Activated naive CD8-positive, alpha-beta T cell treated with anti-CD3 and anti-CD28 coated beads, Interleukin-2, amount 10 ng/mL, durations not matched to agents 7 days and 5 days (primary cell): ENCODE measurements at places on chromosomes 7 and 10. TPM values are rescaled to one million over a fixed set of nuclear protein-coding genes. Genes with fewer than 3 reads are reported as not detected.

DNA sequence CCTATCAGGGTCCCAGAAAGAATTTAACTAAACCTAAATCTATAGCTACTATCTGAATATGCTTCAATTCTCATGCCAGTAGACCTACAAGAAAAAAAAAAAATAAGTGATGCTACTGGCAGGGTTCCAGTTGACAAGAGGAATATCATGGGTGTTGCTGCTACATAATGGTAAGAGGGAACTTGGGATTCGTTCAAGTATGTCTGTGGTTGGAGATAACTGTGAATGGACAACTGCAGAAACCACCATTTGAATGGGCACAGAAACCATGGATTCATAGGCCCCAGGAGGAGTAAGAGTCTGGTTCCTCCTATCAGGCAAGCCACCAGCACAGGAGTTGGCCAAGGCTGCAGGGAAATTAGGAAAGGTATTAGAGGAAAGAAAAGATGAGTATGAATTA, 287.6 kb upstream of the HGF start:
- H3K4me3 ChIP-seq: no peak overlapping the region
- H3K27ac ChIP-seq: no peak overlapping the region
- DNase-seq: no peak
- no peaks in the 10 kb centered on the region for H3K36me3 ChIP-seq
- H3K4me1 ChIP-seq: no peaks in the 10 kb centered on the region

ASZ1 gene
- total RNA-seq: not detected

DNA sequence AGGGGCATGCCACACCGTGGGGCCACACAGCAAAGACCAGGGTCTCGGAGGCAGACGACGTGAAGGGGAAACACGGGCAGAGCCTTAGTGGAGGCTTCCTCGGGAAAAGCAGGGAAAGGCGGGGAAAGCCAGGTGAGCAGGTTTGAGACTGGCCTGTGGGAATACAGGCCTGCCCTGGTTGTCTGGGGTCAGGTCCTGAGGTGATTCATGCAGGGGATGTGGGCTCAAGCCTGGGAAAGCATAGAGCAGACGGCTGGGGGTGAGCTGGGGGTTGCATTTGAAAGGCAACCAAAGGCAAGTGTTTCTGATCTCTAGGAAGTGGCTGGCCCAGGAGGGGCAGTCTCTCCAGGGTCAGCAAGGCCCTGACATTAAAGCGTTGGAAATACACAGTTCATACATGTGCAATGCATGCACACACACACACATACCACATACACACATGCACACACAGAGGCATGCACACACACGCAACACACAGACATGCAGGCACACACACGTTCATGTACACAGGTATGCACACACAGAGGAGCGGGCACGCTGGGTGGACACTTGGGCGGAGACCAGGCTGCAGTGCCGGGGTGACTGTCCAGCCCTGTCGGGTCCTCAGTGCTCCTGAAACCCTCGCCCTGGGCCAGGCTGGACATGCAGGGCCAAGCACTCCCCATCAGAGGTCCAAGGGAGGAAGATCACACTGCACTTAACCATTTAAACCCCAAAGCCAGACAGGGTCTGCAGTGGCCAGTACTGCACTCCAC, 51.8 kb downstream of the DPYSL4 start:
- no peak overlapping the region for H3K4me3 ChIP-seq
- no peaks in the 10 kb centered on the region for H3K27me3 ChIP-seq
- no peaks in the 10 kb centered on the region for H3K4me1 ChIP-seq
- H3K27ac ChIP-seq: no peak overlapping the region
- no peaks in the 10 kb centered on the region for H3K36me3 ChIP-seq

DNA sequence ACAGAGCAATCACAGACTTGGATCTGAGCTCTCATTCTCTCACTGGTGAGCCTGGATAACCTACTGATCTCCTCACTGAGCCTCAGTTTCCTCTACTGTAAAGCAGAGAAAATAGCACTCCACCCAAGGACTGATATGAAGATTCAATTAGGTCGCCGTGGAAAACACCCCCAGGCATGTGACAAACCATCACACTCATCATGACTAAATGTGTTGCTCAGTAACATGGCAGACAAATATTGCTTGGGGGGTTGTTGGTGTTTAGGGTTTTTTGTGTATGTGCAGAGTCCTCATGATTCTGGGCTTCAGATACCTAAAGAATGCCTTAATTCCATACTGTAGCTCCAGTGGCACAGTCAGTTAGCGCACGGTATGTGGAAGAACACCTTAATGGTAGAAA, 122.1 kb upstream of the TCF7L2 start:
- no peak overlapping the region for H3K27ac ChIP-seq
- no peaks in the 10 kb centered on the region for H3K36me3 ChIP-seq
- H3K27me3 ChIP-seq: no peaks in the 10 kb centered on the region
- DNase-seq: no peak
- H3K4me3 ChIP-seq: no peak overlapping the region

DNA sequence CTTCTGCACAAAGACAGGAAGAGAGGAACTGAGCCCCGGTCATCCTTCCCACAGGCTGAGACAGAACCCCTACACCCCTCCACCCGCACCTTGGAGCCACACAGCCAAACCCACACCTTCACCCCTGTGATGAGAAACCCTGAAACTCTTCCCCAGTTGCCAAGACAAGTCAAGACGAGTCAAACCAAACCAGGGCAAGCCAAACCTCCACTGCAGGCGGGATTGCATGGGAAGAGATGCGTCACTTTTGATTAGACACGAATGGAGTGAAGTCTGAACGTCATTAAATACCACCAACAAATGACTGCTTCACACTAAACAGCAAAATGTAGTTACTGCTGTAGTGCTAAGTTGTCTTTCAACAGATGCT, 73.8 kb downstream of the PRPF18 start:
- DNase-seq: no peak
- peaks cover 14% of the 10 kb centered on the region for H3K4me1 ChIP-seq
- no peaks in the 10 kb centered on the region for H3K36me3 ChIP-seq
- no peak overlapping the region for H3K4me3 ChIP-seq

GRCh38 chr10:56561336-56561735, 200.3 kb upstream of the ZWINT start:
- DNase-seq: no peak
- H3K4me3 ChIP-seq: no peak overlapping the region
- no peaks in the 10 kb centered on the region for H3K4me1 ChIP-seq
- H3K27ac ChIP-seq: no peak overlapping the region
- no peaks in the 10 kb centered on the region for H3K27me3 ChIP-seq
- no peaks in the 10 kb centered on the region for H3K36me3 ChIP-seq

DNA sequence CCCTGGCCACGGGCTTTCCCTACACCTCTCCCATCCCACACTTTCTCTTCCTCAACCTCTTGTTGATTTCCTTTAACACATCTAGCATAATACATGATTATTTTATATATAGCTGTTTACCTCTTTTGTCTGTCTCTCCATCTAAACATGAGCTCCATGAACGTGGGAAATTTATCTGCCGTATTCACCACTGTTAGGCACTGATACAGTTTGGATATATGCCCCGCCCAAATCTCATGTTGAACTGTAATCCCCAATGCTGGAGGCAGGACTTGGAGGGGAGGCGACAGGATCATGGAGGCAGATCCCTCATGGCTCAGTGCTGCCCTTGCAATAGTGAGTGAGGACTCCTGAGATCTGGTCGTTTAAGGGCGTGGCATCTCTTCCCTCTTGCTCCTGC, 5.7 kb downstream of the CYTH3 start:
- H3K27ac ChIP-seq: no peak overlapping the region
- DNase-seq: no peak
- peaks cover 16% of the 10 kb centered on the region for H3K4me1 ChIP-seq
- no peaks in the 10 kb centered on the region for H3K36me3 ChIP-seq

DNA sequence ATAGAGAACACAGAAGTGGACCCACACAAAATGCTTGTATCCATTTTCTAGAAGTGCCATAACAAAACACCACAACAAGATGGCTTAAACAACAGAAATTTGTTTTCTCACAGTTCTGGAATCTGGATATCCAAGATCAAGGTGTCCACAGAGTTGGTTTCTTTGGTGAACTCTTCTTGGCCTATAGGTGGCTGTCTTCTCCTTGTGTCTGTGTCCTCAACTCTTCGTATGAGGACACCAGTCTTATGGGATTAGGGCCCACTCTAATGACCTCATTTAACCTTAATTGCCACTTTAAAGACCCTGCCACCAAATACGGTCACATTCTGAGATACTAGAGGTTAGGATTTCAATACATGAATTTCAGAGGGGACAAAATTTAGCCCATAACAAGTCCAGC, 30.8 kb upstream of the C10orf71 start:
- peaks cover 14% of the 10 kb centered on the region for H3K4me1 ChIP-seq
- H3K4me3 ChIP-seq: no peak overlapping the region
- H3K36me3 ChIP-seq: peaks cover 9% of the 10 kb centered on the region

DNA sequence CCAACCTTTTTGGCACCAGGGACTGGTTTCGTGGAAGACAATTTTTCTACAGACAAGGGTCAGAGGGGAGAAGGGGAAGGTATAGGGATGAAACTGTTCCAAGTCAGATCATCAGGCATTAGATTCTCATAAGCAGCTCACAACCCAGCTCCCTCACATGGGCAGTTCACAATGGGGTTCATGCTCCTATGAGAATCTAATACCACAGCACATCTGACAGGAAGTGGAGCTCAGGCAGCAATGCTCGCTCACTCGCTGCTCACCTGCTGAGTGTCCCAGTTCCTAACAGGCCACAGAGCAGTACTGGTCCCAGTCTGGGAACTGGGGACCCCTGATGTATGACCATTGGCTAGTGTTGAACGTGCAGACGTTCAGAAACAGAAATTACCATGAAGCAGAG, 63.7 kb downstream of the ATE1 start:
- peaks cover 2% of the 10 kb centered on the region for H3K4me1 ChIP-seq
- H3K36me3 ChIP-seq: peaks cover 20% of the 10 kb centered on the region
- H3K27ac ChIP-seq: no peak overlapping the region
- H3K27me3 ChIP-seq: no peaks in the 10 kb centered on the region

GRCh38 chr10:68496072-68496471, 24.3 kb upstream of the DNA2 start:
- no peak overlapping the region for H3K27ac ChIP-seq
- H3K4me3 ChIP-seq: no peak overlapping the region
- H3K36me3 ChIP-seq: peaks cover 12% of the 10 kb centered on the region
- H3K27me3 ChIP-seq: no peaks in the 10 kb centered on the region
- no peaks in the 10 kb centered on the region for H3K4me1 ChIP-seq

DNA sequence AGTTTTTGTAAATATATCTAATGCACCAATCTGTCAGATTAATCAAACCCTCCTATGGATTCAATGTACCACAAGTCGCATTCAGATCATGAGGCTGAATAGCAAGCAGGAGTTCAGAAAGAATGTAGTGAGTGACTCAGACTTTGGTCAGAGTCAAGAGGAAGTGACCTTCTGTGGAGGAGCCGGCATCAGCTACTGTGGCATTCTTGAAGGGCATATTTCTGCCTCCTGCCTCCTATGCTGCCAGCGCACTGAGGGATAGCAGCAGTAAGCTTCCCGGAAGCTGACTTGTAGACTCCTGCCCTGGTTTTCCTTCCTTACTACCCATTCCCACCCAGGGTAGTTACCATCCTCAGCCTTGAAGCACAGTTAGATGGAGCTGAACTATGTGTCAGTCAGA, 867.5 kb downstream of the NRG3 start:
- H3K27ac ChIP-seq: no peak overlapping the region
- no peaks in the 10 kb centered on the region for H3K36me3 ChIP-seq
- no peak overlapping the region for H3K4me3 ChIP-seq
- no peaks in the 10 kb centered on the region for H3K4me1 ChIP-seq
- DNase-seq: no peak

GIMAP5 gene
- total RNA-seq: 123 TPM

DNA sequence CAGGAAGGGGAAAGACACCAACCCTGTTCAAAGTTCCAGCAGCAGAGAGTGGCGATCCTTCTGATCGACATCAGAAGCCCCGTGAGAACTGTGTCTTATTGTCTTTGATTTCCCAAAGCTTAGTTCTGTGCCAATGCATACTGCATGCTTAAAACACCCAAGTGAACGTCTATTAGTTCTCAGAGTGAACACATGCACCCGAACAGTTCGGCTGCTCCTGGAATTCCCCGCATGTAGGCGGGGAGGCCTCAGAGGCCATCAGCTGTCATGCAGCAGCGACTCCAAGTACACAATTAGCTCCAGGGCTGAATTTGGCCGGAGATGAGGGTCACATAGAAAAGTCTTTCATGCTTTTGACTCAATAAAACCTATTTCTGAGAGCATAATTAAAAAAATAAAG, 276.9 kb downstream of the ZMYND11 start:
- no peak overlapping the region for H3K27ac ChIP-seq
- no peak for DNase-seq

GRCh38 chr7:153835103-153835502, 217.1 kb upstream of the DPP6 start:
- H3K4me3 ChIP-seq: no peak overlapping the region
- no peaks in the 10 kb centered on the region for H3K36me3 ChIP-seq
- no peak overlapping the region for H3K27ac ChIP-seq
- no peak for DNase-seq
- H3K4me1 ChIP-seq: no peaks in the 10 kb centered on the region
- no peaks in the 10 kb centered on the region for H3K27me3 ChIP-seq

DNA sequence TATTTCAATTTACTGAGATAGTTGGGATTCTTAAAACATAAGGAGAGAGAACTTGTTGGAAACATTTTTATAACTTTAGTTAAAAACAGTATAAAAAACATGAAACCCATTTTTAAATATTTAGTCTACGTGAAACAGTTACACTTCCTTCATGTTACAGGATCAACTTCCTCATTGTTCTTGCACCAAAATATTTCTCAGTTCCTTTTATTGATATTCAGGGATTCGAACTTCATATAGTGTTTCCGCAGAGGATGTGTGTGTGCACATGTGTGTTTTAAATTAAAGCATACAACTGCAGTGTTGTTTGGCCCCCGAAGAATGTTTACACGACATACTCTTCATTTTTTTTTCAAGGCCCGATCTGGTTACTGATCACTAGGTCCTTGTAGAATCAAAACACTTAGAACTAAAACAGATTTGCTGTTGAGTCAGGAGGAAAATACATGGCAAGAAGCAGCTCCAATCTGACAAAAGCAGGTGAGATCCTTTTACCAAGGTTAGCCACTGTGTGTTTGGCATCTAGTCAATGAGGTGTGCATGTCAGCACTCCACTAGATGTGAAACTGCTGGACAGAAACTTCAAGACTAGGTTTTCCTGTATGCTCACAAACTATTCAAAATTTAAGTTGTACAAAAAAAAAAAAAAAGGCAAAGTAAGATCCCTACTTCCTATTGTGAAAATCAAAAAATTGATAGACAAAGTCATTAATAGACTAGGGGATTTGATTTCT, 60.4 kb downstream of the INSYN2A start:
- H3K36me3 ChIP-seq: no peaks in the 10 kb centered on the region
- no peak overlapping the region for H3K4me3 ChIP-seq
- no peaks in the 10 kb centered on the region for H3K27me3 ChIP-seq
- H3K4me1 ChIP-seq: no peaks in the 10 kb centered on the region
- DNase-seq: no peak

DNA sequence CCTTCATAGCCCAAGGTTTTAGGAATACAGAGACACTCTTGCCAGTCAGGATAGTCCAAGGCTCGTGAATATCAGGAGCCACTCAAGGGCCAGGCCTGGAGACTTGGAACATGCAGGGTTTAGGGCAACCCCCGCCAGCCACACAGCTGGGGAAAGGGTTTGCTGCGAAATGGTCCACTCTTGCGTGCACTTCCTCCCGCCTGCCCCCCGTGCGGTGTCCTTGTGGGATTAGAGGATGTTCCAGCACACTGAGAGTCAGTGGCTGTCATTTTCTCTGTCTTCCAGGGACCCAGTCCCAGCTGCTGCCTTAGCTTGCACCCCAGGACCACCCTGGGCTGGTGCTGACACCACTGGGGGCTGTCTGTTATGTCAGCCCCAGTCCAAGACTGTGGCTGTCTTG, 38.5 kb downstream of the POR start:
- H3K27me3 ChIP-seq: no peaks in the 10 kb centered on the region
- no peak for DNase-seq
- H3K4me3 ChIP-seq: no peak overlapping the region
- H3K4me1 ChIP-seq: no peaks in the 10 kb centered on the region

GRCh38 chr7:82697897-82698296, 254.3 kb upstream of the CACNA2D1 start:
- H3K36me3 ChIP-seq: no peaks in the 10 kb centered on the region
- H3K4me1 ChIP-seq: no peaks in the 10 kb centered on the region
- no peak overlapping the region for H3K4me3 ChIP-seq
- no peaks in the 10 kb centered on the region for H3K27me3 ChIP-seq

INPP5A gene
- 14.1 TPM for total RNA-seq
